GM12878 (cell line): ENCODE measurements at places on chromosomes 7 and 10. TPM values are rescaled to one million over a fixed set of nuclear protein-coding genes. Genes with fewer than 3 reads are reported as not detected.

The OPTN gene
- 34.0 and 34.8 TPM in 2 replicates for total RNA-seq

The NACAD gene
- total RNA-seq, result not detected in 2 replicates

The AMPH gene
- 0.19 TPM in 1 of 2 replicates, not detected in the other for total RNA-seq

The UPP1 gene
- total RNA-seq, result 6.2 and 6.3 TPM in 2 replicates

The NEUROG3 gene
- total RNA-seq, result not detected in 2 replicates

The THSD7A gene
- total RNA-seq, result 0.03 TPM in 1 of 2 replicates, not detected in the other

The H2BK1 gene
- total RNA-seq, result 0.54 TPM in 1 of 2 replicates, not detected in the other

The FEZF1 gene
- total RNA-seq, result not detected in 2 replicates

- H3K4me1 ChIP-seq, result peaks cover 23% of the 10 kb centered on the region
- no peaks in the 10 kb centered on the region for H3K27me3 ChIP-seq
- 0 out of 2 replicates have a peak, but pooled peaks cover 6% of the 10 kb centered on the region for H3K36me3 ChIP-seq
- H3K4me3 ChIP-seq, result no peak overlapping the region
- H3K27ac ChIP-seq, result no peak overlapping the region
- no peak for DNase-seq
These were observed 9.8 kb downstream of the NOD1 start for GRCh38 chr7:30468791-30469190.

- H3K27ac ChIP-seq, result no peak overlapping the region
- no peaks in the 10 kb centered on the region; the same call in 1 of the 2 replicates for H3K27me3 ChIP-seq
- H3K4me1 ChIP-seq, result no peaks in the 10 kb centered on the region
- no peak for DNase-seq
- H3K4me3 ChIP-seq, result no peak overlapping the region
These were observed 9.3 kb upstream of the PAPOLB start for GRCh38 chr7:4871056-4871680.

DNA sequence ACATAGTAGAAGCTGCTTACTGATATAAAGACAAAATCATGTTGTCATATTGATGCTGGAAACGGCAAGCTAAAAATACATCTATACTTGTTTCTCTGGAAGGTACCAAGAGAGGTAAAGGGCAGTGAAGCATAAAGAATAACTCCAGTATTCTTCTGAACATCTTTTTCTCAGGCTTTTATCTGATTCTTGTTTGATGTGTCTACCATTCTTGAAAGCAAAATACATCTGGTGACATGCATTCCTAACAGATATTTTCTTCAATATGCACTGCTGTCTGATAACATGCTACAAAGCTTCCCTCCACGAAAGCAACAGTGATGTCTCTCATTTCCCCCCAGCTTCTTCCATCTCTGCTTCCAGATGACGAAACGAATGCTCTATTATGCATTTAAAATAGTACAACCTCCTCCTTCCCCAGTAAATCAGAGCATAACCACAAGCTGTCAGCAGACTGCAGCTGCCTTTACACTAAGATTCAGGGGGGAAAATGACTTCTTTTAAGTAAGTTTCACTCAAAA lies 100.8 kb downstream of the ARHGAP21 start:
- H3K4me3 ChIP-seq, result no peak overlapping the region
- no peaks in the 10 kb centered on the region for H3K4me1 ChIP-seq
- H3K27ac ChIP-seq, result no peak overlapping the region

DNA sequence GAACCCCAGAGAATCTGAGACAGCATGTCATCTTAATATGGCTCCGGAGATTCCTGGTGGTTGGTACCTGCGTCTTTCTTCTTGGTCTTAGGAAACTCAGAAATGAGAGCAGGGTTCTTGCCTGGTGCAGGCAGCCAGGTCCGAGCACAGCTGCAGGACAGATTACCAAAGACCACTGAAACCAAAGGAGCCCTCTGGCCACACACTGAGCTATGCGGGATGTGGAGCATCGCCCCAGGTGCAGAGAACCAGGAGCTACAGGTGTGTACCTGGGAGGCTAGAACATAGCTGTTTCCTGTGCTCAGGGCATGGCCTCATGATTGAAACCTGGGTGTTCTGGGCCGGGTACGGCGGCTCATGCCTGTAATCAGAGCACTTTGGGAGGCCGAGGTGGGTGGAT lies 635.4 kb downstream of the CALN1 start:
- no peak overlapping the region for H3K27ac ChIP-seq
- no peaks in the 10 kb centered on the region for H3K27me3 ChIP-seq
- DNase-seq, result no peak
- no peak overlapping the region for H3K4me3 ChIP-seq
- no peaks in the 10 kb centered on the region for H3K4me1 ChIP-seq

- DNase-seq, result no peak
- no peak overlapping the region for H3K27ac ChIP-seq
- no peaks in the 10 kb centered on the region for H3K36me3 ChIP-seq
- no peaks in the 10 kb centered on the region for H3K4me1 ChIP-seq
- H3K27me3 ChIP-seq, result no peaks in the 10 kb centered on the region
- no peak overlapping the region for H3K4me3 ChIP-seq
These were observed 41.5 kb downstream of the KLRG2 start for GRCh38 chr7:139441961-139442360.

- no peak overlapping the region for H3K27ac ChIP-seq
- no peaks in the 10 kb centered on the region for H3K27me3 ChIP-seq
- H3K4me3 ChIP-seq, result no peak overlapping the region
- DNase-seq, result no peak
- peaks cover 4% of the 10 kb centered on the region; the same call in 1 of the 2 replicates for H3K4me1 ChIP-seq
These were observed 69.0 kb downstream of the VIPR2 start for GRCh38 chr7:159075563-159076238.

GRCh38 chr10:61765176-61766087 lies 102.7 kb downstream of the CABCOCO1 start:
- H3K4me3 ChIP-seq, result no peak overlapping the region
- H3K27me3 ChIP-seq, result no peaks in the 10 kb centered on the region
- H3K27ac ChIP-seq, result no peak overlapping the region

GRCh38 chr10:133072196-133072595 lies 15.5 kb upstream of the ADGRA1 start:
- no peaks in the 10 kb centered on the region for H3K27me3 ChIP-seq
- H3K27ac ChIP-seq, result no peak overlapping the region
- no peak overlapping the region for H3K4me3 ChIP-seq
- H3K4me1 ChIP-seq, result no peaks in the 10 kb centered on the region
- no peak for DNase-seq

GRCh38 chr10:49139846-49140195 lies 6.0 kb upstream of the FAM170B start:
- no peaks in the 10 kb centered on the region for H3K27me3 ChIP-seq
- H3K4me1 ChIP-seq, result no peaks in the 10 kb centered on the region
- H3K27ac ChIP-seq, result no peak overlapping the region
- no peak for DNase-seq

- DNase-seq, result no peak
- no peak overlapping the region for H3K4me3 ChIP-seq
- no peaks in the 10 kb centered on the region for H3K4me1 ChIP-seq
- no peak overlapping the region for H3K27ac ChIP-seq
- no peaks in the 10 kb centered on the region for H3K27me3 ChIP-seq
These were observed 36.5 kb downstream of the GNAT3 start for GRCh38 chr7:80475383-80475782.

- H3K27ac ChIP-seq, result peak overlapping the region; percentile 74
- H3K36me3 ChIP-seq, result peaks cover 21% of the 10 kb centered on the region
- peak overlapping the region; percentile 100 for H3K4me3 ChIP-seq
- H3K4me1 ChIP-seq, result peaks cover 14% of the 10 kb centered on the region
- no peak for DNase-seq
- no peaks in the 10 kb centered on the region for H3K27me3 ChIP-seq
These were observed 772 bp downstream of the PRDX3 start for GRCh38 chr10:119177708-119178371.

- no peak overlapping the region for H3K27ac ChIP-seq
- no peak overlapping the region for H3K4me3 ChIP-seq
- no peaks in the 10 kb centered on the region for H3K36me3 ChIP-seq
These were observed 299.0 kb downstream of the HGF start for GRCh38 chr7:81470724-81471379.
